ENCODE measurements at places on chromosomes 7 and 10.

- DNase-seq = no peak
Measured at GRCh38 chr10:130866857-130867256, 444.7 kb downstream of the TCERG1L start.

DNA sequence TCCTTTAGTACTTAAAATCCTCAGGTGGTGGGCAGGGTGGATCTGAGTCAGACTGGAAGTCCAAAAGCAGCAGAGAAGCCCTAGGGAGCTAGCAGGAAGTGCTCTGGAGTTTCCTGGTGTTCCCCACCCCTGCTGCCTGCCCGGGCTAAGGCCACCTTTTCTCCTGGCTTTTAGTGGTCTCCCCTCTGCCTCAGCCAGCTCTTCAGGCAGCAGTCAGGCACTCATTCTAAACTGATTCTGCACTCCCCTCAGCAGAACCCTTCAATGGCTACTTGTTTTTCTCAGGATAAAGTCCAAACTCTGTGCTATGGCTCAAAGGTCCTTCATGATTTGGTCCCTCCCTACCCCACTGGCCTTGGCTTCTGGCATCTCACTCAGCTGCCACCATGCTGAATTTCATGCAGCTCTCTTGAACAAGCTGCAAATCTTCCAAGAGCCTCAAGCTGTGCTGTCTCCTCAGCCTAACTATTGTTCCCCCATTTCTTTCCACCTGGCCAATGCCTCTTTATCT, 28.9 kb upstream of the DNMBP start:
- DNase-seq = no peak

DNA sequence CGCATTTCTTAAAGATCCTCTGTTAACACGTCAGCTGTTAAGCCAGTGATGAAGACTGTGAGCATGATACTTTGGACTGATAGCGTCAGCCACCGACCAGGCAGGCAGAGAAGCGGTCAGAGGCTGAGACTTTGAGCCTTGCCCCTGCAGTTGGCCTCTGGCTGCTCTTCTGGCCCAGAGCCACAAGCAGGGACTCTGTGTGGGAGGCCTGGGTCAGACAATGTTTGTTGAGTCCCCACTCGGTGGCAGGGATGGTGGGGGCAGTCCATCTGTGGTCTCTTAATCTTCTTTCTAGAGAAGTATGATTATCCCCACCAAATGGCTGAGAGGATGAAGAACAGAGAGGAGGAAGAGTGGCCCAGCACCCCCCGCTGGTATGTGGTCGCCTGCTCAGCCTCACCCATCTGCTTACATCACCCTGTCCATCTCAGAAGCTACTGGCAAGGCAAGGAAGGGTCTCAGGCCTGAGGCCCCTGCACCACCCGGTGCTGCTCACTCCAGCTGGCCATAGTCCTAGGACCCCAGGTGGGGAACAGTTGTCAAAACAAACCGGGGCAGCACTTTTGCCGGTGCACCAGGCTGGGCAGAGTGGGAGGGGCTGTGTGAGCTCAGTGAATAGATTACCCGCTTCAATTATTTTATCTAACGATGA, 202.9 kb downstream of the GRID1 start:
- no peak for DNase-seq

- no peak for DNase-seq
Measured at GRCh38 chr10:70564901-70565351, 37.6 kb downstream of the PRF1 start.

GRCh38 chr7:100119970-100120732, 717 bp downstream of the CNPY4 start:
- DNase-seq = no peak

GRCh38 chr10:57699944-57700343, 567.8 kb downstream of the IPMK start:
- no peak for DNase-seq

GRCh38 chr7:157158400-157158799, 19.7 kb downstream of the UBE3C start:
- no peak for DNase-seq

DNA sequence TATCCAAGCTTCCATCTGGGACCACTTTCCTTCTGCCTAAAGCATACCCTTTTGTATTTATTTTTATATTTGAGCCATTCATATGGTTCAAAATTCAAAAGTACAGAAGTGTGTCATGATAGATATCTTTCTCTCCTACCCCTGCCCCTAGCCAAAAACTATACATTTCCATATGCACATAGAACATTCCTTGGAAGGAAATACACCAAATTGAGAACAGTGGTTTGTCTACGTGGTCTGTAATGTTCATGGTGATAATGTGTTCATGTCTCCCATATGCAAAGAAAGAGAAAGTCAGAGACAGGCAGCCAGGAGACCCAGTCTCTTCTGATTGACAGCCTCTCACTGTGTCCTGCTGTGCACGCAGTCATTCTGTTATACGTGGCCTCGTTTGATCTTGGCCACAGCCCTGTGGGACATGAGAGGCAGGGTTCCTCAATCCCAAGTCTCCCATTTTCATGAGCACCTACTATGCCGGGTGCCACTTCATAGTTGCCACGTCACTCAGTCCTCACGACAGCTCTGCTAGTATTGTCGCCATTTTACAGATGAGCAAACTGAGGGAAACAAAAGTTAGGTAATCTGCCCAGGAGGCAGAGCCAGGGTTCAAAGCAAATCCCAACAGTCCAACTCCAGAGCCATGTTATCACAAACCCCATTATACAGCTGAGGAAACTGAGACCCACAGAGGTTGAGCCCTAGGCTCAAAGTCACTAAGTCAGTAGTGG, 8.0 kb upstream of the CDH23 start:
- DNase-seq = no peak

DNA sequence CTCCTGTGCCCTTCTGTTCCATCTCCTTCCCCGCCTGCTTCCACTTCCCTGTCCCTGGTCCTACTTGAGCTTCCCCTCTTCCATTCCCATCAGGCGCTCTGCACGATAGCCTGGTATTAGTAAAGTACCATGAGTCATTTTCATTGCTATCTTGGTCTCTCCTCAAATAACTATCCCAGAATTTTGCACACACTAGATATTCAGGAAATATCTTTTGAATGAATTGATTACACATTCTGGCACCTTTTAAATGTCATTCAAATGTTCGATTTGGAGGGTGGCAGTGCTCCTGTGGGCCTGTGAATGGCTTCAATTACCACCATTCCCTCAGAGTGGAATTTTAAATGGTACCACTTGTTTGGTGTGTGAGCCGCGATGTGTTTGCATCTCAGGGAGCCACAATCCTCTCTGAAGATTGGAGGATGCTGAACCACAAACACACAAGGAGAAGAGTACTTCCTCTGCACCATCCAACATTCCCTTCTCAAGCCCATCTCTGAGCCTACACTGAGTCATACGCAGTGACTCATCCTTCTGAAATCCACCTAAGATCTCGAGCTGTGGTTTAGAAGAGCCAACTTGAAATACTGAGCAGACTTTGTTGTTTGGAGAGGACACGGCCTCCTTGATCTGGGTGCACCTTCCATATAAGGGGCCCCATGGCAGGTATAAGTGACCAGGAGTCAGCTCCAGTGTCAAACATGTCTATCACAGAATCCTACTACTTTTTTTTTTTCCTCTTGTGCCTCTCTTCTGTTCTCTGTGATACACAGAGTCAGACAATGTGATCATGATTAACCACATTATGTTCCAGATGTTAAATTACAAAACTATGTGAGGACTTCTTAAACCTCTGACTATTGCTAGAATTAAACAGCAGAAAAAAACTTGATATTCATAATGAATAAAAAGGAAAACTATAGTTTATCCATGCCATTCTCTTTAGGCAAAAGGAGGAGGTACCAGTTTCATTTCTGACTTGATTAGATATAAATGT, 81.9 kb downstream of the BMPER start:
- peak; percentile 98 for DNase-seq

All from AG09309 (cell line).